NCI-H2081 (cell line): ENCODE measurements at places on chromosomes 6 and 20.

DNA sequence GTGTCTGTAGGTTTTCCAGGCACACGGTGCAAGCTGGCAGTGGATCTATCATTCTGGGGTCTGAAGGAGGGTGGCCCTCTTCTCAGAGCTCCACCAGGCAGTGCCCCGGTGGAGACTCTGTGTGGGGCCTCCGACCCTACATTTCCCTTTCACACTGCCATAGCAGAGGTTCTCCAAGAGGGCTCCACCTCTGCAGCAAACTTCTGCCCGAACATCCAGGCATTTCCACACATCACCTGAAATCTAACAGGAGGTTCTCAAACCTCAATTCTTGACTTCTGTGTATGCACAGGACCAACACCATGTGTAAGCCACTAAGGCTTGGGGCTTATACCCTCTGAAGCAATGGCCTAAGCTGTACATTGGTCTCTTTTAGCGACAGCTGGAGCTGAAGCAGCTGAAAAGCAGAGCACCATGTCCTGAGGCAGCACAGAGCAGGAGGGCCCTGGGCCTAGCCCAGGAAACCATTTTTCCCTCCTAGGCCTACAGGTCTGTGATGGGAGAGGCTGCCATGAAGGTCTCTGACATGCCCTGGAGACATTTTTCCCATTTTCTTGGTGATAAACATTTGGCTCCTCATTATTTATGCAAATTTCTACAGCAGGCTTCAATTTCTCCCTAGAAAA lies 253.3 kb downstream of the ERMARD start:
- DNase-seq = no peak

GRCh38 chr6:19805129-19805481 lies 32.1 kb upstream of the ID4 start:
- no peak for DNase-seq

DNA sequence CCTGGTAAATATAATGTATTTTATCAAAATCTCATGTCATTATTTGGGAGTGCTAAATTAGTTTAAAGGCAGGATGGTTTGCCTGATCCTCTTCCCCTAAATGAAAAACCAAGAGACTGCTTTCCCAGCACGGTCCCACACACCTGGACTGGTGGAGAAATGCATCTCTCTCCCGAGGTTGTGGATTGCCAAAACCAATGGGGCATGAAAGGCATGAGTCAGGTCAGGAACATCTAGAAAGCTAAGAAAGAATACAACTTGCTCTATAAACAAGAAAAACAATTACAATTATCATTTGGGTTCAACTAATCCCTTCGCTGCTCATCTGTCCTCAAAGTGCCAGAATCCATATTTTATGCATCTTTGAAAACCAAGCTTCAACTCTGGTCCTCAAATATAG lies 308.3 kb upstream of the IRAK1BP1 start:
- DNase-seq = no peak

- peak; percentile 7 for DNase-seq
Measured at GRCh38 chr20:5735845-5736510, 14.2 kb upstream of the SHLD1 start.

DNA sequence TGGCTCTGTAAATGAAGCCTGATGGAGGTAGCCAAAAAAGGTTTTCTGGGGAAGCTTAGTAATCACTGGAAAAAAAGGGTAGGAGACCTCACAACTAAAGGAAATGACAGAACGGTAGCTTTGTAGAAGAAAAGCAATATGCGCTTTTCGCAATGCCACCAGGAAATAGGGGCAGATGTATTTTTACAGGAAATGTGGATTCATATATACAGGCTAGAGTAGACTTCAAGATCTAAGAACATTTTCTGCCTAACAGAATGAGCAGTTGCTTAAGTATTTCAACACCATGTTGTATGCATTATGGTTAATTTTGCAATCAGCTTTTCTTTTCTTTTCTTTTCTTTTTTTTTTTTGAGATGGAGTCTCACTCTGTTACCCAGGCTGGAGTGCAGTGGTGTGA lies 219.6 kb downstream of the CD83 start:
- DNase-seq = no peak

GRCh38 chr6:156875062-156875461 lies 97.9 kb downstream of the ARID1B start:
- DNase-seq = no peak

GRCh38 chr20:49418809-49419208 lies 63.7 kb downstream of the KCNB1 start:
- DNase-seq = no peak

- DNase-seq = no peak
Measured at GRCh38 chr20:24979036-24979960, 13.3 kb downstream of the APMAP start.

DNA sequence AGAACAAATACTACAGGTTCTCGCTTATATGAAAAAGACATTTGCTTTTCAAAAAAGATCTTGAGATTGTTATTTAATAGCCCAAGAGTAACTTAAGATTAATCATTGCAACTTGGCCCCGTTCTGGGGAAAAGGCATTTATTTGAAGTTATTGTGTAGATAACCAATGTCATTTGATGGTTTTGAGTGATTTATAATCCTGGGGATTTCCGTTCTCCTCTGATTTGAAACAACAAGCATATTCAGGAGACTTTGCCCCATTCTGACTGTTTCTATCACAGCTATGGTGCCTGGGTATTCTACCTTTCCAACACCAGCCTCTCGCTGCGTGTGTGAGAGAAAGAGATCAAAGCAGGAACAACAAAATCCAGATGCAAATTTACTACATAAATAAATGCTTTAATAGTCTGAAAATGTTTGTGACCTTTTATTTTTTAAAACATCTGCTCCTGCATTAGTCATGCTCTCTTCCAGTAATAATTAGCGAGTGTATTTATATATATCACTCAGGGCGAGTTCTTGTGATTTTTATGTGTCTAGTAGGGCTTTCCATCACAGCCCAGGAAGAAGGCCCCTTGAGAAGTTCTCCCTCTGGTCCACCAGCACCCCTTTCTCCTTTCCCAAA lies 197.9 kb upstream of the FOXQ1 start:
- DNase-seq = no peak

- DNase-seq = peak; percentile 48
Measured at GRCh38 chr20:35269055-35269781, 8.7 kb downstream of the MMP24OS start.

GRCh38 chr20:55650657-55651360 lies 354.5 kb downstream of the CBLN4 start:
- DNase-seq = no peak

DNA sequence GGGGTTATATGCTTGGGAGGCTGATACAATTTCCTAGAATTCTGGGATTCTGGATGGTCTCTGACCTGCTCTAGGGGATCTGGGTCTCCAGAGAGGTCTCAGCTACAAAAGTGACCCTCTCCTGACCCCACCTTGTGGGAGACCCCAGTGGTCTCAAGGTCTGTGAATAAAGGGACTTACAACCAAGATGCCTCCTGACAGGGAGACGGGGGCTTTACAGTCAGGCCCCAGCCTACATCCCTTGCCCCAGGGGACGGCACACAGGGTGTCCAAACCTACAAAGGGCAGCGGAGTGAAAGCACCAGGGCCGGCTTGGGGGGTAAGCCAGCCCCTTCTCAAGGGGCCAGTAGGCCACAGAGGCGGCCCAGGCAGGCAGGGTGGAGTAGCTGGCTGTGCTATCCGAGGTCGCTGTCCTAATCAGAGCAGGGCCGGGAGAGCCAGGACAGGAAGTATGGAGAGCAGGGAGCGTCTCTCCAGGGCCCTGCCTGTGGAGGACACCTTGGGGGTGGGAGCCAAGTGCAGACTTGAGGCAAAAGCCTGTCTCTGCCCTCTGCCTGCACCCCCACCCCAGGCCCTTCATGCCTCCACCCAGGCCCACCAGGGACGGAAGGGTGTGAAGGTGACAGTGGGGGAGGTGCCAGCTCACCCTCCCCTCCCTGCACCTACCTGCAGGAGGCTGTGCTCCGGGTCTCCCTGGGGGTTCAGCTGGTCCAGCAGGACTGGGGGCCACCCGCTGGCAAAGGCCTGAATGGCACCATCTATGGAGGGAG lies 3.5 kb downstream of the GFRA4 start:
- DNase-seq = no peak

- DNase-seq = no peak
Measured at GRCh38 chr6:63671098-63671754, 35.6 kb downstream of the PHF3 start.

DNA sequence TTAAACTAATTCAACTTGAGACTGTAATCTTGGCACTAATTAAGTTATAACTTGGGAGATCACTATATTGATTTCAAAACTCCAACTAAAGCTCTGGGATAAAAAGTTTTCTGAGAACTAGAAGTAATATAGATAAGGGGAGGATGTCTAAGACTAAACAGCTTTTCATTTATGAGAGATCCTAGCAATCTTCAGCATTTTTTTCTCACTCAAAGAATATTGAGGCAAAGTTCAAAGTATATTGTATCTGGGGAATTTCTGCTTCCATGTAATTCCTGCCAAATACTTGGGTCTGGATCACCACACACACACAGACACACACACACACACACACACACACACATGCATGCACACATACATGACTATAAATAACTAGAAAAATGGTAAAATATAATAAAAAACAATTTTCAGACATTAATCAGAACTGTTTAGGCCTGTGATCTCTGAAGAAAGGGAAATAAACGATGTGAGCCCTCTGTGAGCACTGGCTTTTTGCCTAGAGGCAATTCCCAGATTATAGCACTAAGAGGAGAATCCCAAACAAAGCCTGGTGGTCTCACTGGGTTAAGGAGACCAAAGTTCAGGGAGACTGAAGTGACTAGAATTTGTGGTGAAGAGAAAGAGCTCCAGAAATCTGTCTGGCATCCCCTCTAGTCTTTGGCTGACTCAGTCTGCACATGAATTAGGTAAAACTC lies 92.8 kb downstream of the ADAT2 start:
- no peak for DNase-seq

DNA sequence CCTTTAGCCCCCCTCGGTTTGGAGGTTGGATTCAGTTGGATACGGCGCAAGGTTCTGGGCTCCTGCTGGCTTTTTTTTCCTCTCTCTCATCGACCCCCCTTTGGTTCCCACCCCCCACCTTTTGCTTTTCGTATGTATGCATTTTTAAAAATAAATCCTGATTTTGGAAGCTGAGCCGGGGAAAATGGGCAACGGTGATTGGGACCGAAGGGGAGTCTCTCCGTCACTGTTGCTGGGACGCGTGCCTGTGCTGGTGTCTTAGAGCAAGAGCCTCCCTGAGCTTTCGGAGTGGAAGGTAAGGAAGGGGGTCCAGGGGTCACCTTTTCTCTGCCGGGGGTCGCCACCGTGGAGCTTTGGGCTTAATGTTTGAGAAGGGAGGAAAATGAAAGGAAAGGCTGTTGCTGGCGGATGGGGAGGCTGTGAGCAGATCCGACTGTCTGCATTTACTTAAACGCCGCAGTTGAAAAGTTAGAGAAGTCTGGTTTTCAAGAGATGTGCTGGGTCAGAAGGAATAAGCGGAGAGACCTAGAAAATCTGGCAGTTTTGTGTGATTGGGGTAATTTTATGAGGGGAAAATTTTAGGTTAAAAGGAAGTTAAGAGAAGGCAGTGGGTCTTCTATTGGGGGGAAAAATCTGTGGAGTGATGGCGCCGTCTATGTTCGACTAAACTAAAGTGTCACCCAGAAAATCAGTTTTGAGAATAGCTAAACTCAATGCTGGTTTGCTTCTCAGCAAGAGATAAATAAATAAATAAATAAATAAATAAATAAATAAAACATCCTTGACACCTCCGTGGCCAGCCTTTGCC lies 828 bp downstream of the ADGRB3 start:
- peak; percentile 44 for DNase-seq

- no peak for DNase-seq
Measured at GRCh38 chr20:39458452-39458851, 496.3 kb downstream of the DHX35 start.

GRCh38 chr20:37276494-37277252 lies 12.8 kb upstream of the MANBAL start:
- peak; percentile 23 for DNase-seq

- DNase-seq = no peak
Measured at GRCh38 chr6:22334778-22335177, 37.9 kb upstream of the PRL start.

GRCh38 chr6:105292689-105293339 lies 110.1 kb downstream of the PREP start:
- DNase-seq = no peak

DNA sequence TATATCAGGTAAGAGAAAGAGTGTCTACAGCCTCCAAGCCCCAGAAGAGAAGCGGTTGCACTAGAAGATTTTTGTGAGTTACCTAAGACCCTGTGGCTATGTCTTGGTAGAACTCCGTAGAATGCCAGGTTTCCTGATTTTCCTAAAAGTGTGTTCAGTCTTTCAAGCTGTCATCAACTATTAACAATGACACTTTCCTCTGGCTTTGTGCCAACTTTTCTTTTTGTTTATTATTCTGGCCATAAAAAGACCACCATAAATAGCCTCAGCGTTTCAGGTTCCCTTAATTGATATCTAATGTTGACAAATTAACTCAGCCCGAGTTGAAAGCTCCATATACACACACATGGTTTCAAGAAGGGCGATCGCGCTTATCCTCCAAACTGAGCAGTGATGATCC lies 1.2 kb downstream of the PAK5 start:
- DNase-seq = peak; percentile 64

DNA sequence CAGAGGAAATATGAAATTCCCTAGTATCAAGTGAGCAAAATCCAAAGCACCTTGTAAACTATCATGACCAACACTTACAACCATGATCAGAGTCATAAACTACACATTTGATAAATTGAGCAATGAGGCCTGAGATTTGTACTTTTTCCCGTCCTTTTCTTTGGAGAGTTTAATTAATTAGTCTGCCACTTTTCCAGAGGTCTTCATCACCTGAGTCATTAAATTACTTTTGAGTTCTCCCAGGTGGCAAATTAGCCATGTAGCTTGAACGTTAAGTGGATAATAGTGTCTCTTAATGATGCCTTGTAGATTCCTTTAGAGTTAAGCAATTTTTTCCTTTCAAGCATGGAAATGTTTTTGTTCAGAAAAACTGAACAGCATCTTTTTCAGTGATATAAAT lies 75.6 kb downstream of the RNF217 start:
- no peak for DNase-seq

- no peak for DNase-seq
Measured at GRCh38 chr6:140475086-140475485, 1100.6 kb upstream of the CITED2 start.
